Motor neuron (in vitro differentiated cells): ENCODE measurements at places on chromosomes 13 and 19. TPM values are rescaled to one million over a fixed set of nuclear protein-coding genes. Genes with fewer than 3 reads are reported as not detected.

GRCh38 chr13:93218583-93218982 is 8.0 kb upstream of the GPC6 start:
- no peak for ATAC-seq

DNA sequence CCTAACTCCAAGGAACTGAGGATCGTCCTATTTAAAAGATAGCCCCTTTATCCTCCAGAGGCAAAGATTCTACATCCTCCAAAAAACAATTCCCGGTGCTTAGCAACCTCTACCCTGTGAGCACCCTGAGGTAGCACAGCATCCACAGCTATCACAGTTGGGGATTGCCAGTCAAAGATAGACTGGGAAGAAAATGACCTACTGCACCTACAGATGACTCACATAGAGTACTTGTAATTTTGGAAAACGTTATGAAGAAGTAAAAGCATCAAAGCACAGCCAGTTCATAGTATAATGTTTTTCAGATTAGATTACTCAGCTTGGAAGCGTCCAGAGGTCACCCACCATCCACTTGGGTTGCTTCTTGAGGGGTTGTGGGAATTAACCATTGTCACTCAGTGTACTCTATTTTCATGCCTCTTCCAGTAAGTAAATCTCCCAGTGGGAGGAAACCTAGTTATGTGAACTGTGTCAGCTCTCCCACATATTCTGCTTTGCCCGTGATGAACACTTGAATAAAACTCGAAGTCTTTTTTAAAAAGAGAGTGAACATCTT is 8.9 kb upstream of the FAM124A start:
- ATAC-seq = peak; percentile 22

DNA sequence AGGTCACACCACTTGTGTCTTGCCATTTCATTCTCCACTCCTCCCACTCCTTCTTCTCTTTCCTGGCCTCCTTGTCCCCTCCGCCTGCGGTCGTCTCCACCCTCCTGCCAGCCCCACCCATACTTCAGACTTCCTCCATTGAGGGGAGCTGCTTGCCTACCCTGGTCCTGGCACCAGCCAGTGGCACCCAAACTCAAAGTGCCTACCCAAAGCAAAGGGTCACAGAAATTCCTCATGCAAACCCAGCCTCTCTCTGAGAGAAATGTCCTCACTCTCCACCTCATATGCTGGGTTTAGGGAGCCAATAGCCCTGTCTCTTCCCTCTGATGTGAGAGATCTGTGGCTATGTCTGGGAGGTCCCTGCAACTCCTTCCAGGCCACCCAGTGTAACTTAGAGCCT is 109.6 kb downstream of the TEX26 start:
- no peak for ATAC-seq

DNA sequence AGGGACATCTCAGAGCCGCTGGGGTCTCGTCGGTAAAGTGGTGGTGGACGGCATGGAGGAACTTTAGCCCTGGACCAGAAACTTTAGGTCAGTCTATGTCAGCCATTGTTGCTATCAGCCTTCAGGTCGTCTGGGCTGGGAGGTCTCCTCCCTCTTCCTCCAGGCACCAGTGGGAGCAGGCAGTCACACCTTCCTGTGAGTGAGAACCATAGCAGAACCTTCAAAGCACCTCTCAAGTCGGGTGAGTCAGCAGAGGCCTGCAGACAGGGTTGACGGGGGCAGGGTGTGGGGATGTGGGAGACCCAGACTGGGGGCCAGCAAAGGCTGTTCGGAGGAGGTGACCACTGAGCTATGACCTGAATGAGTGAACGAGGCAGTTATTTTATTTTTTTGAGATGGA is 15.4 kb upstream of the SBNO2 start:
- ATAC-seq = no peak

DNA sequence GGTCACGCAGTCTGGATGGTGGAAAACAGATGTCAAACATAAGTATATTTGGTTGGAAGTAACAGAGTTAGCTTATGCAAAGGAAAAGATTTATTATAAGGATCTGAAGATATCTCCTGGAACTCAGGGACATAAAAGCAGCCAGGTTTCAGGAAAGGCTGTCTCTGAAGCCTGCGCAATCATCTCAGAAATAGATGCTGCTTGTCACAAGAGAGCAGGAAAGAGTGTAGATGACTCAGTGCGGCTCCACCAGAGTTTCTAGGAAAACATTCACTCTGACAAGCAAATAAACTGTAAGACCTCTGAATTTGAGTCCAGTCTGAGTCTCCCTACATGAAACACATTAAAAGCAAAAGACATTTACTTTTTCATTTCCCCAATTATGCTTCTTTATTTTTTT is 220.4 kb upstream of the HTR2A start:
- peak; percentile 71 for ATAC-seq

DNA sequence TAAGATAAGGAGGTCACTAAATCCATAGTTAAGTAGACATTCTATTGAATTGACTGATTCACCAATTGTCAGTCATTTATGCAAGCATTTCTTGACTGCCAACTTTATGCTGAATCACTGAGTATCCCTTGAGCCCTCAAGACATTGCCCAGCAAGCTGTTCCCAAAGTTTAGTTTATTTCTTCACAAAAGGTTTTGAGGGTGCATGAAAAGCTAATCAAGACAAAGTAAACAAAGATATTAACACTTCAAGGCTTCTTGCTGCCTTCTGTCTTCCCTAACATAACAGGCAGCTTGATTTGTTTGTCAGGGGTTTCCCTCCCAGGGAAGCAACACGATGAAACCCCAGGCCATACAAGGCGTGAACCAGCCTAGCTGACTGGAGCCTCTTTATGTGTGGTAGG is 374.4 kb downstream of the SPRY2 start:
- ATAC-seq = peak; percentile 99

- peak; percentile 58 for ATAC-seq
Measured at GRCh38 chr19:55173714-55174409, 6.2 kb downstream of the SYT5 start.

CYP4F2 gene
- 1.8 TPM in 1 of 2 replicates, not detected in the other for total RNA-seq

CGB5 gene
- total RNA-seq = not detected in 2 replicates
